ENCODE measurements at places on chromosomes 7 and 10. TPM values are rescaled to one million over a fixed set of nuclear protein-coding genes. Genes with fewer than 3 reads are reported as not detected.

The TUBB8 gene
- not detected for total RNA-seq

The ANXA8L1 gene
- 8.6 TPM for total RNA-seq

The GATA3 gene
- not detected for total RNA-seq

The ZNF425 gene
- total RNA-seq, result 5.1 TPM

Measured in tibial nerve (tissue), 4 donors.